ENCODE measurements at places on chromosomes 12 and 14. TPM values are rescaled to one million over a fixed set of nuclear protein-coding genes. Genes with fewer than 3 reads are reported as not detected.

METTL3 gene
- total RNA-seq: 24.2 TPM

DNA sequence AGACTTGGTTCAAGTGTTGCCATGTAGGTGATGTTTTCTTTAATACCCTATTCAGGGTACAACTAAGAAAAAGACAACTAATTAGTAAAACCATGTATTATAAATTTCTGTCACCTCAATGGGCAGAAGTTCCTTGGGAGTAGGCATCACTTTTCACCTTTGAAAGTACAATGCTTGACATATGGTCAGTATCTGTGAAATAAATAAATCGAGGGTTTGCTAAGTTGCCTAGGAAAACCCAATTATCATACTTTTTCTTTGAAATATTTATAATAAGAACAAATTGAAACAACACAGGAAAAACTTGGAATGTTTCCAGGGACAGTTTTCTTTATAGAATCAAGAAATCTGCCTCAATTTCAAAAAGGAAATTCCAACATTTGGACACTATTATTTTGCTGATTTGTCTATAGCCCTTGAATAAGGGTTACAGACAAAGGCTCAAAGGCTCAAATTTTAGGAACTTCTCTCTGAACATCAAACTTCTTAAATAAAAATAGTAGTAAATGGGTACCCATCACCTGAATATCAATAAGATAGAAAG, 13.7 kb downstream of the FGD6 start:
- DNase-seq: no peak

DNA sequence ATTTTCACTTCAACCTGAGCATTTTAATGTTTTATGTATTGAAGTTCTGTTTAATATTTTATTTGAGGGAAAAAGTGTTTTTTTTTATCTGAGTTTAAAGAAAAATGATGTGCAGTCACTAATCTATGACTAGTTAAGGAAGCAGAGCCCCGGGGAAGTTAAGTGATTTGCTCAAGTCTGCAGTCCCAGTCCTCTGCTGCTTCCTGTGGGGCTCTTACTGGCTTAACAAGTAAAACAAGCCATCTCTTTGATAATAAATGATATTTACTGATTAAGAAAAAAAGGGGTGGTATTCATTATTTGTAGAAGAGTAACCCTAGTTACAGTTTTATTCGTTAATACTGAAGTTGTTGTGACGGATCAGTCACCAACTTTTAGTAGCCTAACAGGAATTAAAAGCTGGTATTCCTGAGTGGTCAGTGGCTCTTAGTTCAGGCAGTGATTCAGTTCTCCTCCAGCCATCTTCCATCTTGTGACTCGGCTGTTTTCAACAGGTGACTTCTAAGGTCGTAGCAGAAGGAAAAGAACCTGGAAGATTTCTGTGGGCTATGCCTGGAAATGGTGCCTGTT, 21.7 kb downstream of the BICDL1 start:
- DNase-seq: no peak

GRCh38 chr14:96956464-96957239, 159.5 kb downstream of the VRK1 start:
- DNase-seq: no peak
